ENCODE measurements at places on chromosomes 6 and 20.

DNA sequence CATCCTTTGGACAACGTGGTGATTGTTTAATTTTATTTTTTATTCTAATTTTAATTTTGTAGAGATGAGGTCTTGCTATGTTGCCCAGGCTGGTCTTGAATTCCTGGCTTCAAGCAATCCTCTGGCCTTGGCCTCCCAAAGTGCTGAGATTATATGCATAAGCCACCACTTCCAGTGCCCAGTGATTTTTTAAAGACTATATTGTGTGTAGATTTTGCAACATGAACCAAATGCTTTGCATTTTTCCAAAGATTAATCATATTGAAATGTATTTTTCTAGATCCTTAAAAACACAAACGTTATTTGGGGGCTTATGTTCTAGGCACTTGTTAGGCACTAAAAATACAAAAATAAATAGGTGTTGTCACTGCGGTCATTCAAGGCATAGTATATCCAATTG, 117.6 kb upstream of the CCN2 start:
- DNase-seq, result no peak

- DNase-seq, result no peak
Observed at GRCh38 chr6:37765182-37765775, 54.2 kb upstream of the ZFAND3 start.

GRCh38 chr6:139433631-139434419, 59.4 kb upstream of the CITED2 start:
- DNase-seq, result no peak

- no peak for DNase-seq
Observed at GRCh38 chr6:2036710-2037023, 208.7 kb downstream of the GMDS start.

DNA sequence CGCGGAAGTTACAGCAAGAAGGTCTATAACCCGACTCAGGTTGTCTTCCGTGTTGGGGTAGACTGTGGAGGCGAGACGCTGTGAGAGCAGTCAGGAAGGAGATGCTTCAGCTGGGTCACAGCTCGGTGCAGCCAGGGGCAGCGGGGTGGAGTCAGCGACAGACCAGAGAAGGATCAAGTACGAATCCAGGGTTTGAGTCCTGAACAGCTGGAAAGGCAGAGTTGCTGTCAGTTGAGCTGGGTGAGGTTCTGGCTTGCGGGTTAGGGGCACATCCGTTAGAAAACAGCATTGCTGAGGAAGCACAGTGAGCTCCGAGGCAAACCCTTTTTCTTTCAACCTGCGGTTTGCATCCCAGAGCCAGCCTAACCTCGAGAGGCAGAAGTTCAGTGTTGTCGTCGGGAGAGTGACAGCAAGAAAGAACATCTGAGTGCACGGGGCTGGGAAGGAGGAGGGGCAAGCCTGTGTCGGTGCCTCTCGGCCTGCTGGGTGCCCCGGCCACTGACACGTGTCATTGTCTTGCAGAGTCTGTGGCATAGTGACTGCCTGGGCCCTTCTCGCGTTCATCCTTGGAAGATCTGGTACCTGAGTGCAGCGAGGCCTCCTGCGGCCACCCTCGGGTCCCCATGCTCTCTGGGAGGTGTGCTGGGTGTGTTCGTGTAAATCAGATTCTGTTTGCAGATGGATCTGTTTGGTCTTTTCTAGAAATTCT, 20.0 kb downstream of the PNLDC1 start:
- no peak for DNase-seq

Data from stimulated activated CD8-positive, alpha-beta memory T cell treated with anti-CD3 and anti-CD28 coated beads, Interleukin-7, amount 100 ng/mL, for 4 hours (primary cell).